ENCODE measurements at places on chromosomes 5 and 9.

DNA sequence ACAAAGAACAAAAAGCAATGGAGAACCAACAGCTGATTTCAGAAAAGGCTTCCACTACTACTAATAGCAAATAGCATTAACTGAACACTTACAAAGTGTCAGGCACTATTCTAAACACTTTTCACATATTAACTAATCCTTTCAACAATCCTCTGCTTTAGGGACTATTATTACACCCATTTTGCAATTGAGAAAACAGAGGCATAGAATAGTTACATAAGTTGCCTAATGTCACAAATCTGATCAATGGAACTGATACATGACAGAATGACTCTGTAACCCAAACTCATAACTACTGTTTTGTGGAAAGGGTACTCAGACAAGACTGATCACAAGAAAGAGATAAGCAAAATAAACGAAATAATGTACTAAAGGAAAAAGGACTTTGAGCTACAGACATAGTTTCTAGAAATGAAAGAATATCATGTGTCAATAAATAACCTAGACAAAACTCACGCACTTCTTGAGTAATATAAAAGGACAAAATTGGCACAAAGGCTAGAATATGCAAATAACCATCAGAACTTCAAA lies 31.3 kb downstream of the ABHD17B start:
- no peak for DNase-seq

GRCh38 chr5:150510460-150511263 lies 2.7 kb downstream of the NDST1 start:
- no peak for DNase-seq

DNA sequence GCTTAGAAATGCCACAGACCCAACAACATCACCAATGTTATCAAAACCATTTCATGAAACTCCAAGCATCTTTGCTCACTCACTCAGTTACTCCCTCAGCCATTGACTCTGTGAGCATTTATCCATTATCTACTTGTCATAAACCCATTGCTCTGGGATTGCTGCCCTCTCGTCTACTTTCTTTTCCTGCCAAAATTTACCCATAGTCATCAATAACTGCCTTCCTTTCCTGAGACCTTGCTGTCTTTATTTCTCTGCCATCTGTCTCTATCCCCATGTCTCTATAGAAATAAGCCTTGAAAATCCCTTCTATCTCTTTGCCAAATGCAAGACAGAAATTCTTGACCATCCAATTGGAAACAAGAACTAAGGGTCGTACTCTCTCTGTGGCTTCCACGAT lies 26.4 kb upstream of the PUM3 start:
- DNase-seq, result no peak

- no peak for DNase-seq
Observed at GRCh38 chr5:20088361-20088760, 100.4 kb upstream of the CDH18 start.

Data from stimulated activated CD4-positive, alpha-beta T cell treated with anti-CD3 and anti-CD28 coated beads, Interleukin-2, amount 100 ng/mL, for 24 hours (primary cell).